SHP77 treated with DMSO at 0.1 percent for 48 hours (cell line): ENCODE measurements at places on chromosomes 4 and X.

GRCh38 chrX:82658492-82658891, 849.6 kb upstream of the POU3F4 start:
- DNase-seq = no peak

DNA sequence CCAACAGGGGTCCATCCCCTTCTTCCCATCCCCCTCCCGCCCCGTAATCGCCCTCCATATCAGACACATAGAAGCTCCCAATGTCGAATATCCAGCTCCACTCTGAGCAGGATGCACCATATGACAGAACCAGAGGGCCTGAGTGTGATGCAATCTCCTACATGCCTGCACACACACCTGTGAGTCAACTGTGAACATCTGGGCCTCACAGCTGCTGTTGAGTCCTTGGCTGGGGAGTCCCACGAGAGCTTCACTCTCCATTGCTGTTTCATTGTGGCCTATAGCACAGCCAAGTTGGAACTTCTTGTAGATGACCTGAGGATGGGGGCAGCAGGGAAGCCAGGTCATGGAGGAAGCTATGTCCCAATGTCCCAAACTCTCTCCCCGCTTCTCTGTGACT, 8.2 kb downstream of the SLC38A5 start:
- no peak for DNase-seq

- no peak for DNase-seq
These were observed 8.0 kb upstream of the PITX2 start for GRCh38 chr4:110630688-110631402.

GRCh38 chr4:2172161-2172560, 69.8 kb downstream of the HAUS3 start:
- no peak for DNase-seq

DNA sequence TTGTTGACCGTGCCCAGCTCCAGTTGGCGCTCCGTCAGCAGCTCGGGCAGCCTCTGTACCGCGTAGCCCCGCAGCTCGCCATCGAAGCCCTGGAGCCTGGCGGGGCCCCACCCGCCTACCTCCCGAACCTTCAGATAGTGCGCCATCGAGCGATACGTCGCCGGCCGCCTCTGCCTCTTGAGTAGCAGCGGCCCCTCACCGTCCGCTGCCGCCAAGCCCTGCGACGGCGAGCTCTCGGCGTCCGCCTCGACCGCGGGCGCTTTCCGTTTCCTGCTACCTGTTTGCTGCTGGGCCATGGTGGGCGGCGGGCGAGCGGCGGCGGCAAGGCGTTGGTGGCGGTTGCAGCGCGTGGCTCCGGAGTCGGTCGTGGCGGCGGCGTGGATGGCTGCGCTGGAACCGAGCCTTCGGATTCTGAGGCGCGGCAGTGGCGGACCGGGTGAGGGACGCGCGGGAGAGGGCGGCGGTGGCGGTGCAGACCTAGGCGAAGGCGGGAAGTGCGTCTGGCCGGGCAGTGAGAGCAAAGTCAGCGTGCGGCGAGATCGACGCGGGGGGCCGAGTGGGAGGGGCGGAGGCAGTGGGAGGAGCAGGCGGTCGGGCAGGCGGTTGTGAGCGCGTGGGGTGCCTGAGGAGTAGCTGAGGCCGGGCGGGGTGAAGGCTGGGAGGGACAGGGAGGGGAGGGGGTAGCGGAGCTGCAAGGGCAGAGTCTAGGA, at the start of gene DCAF12L1:
DCAF12L1 (minus strand) TSS at position 502 of the 710 bp plus-strand sequence; CDS start at position 296, 206 bp downstream.
- DNase-seq = no peak

DNA sequence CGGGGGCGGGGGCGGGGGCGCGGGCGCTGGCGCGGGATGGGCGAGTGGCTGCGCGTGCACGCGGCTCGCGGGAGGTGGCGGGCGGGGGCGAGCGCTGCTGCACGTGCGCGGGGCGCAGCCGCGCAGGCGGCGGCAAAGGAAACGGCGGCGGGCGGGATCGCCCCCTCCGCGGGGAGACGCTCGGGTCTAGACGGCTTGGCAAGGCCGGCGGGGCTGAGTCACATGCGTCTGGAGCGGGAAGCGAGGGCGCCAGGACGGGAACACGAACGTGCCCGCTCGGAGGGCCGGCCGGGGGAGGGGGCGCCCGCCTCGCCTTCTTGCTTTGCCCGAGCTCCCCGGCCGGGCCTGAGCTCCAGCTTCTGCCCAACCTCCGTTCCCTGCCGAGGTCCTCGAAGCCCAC, 4.3 kb upstream of the HAUS7 start:
- DNase-seq = no peak

GRCh38 chrX:153829549-153829798, 870 bp downstream of the PDZD4 start:
- DNase-seq = no peak

GRCh38 chrX:37714479-37714878, 28.9 kb downstream of the XK start:
- no peak for DNase-seq

GRCh38 chr4:72507167-72507566, 61.9 kb downstream of the ADAMTS3 start:
- no peak for DNase-seq

DNA sequence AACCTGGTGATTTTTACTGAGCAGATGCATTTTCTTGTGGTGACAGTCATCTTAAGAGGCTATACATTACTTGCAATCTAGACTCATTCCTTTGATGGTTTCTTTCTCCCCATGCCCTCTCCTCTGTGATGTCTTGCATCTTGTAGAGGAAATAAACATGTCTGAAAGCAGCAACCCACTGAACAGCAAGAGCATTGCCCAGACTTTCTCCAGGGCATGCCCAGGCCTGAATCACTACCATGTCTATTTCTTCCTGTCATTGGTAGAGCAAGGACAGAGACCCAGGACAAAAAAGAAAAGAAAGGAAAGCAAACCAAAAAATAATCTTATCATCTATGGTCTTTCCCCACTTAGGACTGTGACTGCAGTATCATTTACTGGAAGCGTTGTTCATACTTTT, 326.1 kb downstream of the HNRNPD start:
- DNase-seq = no peak

DNA sequence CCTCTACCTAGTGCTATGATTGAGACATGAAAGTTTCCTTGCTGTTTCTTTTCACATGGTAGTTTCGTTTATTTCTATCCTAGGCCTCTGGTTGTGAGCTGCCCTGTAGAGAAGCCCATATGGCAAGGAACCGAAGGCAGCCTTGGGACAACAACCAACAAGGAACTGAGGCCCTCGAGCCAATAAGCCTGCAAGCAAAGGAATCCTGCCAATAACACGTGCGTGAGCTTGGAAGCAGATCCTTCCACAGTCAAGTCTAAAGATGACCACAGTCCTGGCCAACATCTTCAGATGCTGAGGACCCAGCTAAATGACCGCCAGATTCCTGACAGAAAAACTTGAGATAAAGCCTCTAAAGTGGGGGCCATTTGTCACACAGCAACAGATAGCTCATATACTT, 100.4 kb upstream of the FAM9B start:
- no peak for DNase-seq

GRCh38 chrX:17425551-17425950, 50.6 kb downstream of the NHS start:
- no peak for DNase-seq

DNA sequence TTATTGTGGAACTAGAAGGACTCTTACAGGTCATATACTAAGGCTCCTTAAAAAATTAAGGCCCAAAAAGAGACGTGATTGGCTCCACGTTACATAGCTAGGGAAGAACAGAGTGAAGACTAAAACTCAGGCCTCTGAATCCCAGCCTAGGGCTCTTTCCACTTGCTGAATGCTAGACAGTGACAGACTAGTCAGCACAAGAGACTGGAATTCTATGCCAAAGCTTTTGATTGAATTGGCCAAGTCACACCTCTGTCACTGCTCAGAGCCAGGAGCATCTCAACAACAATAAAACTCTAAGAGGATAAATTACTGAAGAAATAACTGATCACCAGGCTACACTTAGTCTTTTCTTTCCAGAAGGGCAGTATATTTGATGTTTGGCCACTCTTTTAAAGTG, 16.8 kb downstream of the DCX start:
- no peak for DNase-seq

GRCh38 chr4:100722866-100723459, 205.1 kb upstream of the EMCN start:
- DNase-seq = no peak

- DNase-seq = no peak
These were observed 85.1 kb downstream of the KIT start for GRCh38 chr4:54742636-54743399.

DNA sequence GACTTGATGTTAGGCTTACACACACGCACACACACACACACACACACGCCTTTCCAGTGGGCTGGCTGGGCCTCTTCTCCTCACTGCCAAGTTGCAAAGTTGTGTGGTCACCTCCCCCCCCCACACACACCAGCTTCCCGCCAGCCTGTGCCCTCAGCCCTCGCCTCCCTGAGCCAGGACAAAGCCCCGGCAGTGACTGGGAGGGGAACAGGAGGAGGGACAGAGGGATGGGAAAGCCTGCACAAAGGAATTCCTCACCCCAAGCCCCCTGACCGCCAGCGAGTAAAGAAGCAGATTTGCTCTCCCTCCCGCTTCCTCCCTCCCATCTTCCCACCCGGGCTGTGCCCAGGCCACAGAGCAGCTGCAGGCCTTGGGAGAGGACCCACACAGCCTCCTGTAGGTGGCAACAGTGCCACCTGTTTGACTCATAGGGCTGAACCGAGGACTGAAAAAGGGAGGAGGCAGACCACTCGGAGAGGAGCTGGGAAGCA, at the start of gene GDPD2:
GDPD2 (plus strand) TSS at position 464 of the 491 bp plus-strand sequence. CDS start 1,671 bp downstream, outside the sequence.
- peak; percentile 49 for DNase-seq

GRCh38 chr4:152045807-152046571, 285.2 kb upstream of the GATB start:
- DNase-seq = no peak

GRCh38 chrX:98939456-98939855, 1470.6 kb downstream of the PCDH19 start:
- DNase-seq = no peak

DNA sequence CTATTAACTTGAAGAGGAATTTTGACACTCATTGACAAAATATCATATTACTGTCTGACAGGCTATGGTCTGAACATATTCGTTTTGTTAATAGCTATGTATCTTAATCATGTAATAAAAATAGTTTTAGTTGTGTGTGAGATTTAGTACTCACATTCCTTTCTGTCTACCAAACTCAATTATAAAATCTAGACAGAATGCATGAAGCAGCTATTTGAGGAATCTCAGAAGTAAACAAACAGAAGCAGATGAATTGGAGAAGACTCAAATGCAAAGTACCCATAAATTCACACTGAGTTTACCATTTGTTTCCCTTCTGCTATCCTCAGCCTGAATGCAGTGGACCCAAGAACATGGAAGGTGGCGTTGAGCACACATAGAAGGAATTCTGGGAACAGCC, 841.6 kb upstream of the AADAT start:
- DNase-seq = no peak

- DNase-seq = no peak
These were observed 165.0 kb upstream of the GABRA2 start for GRCh38 chr4:46554760-46555465.

DNA sequence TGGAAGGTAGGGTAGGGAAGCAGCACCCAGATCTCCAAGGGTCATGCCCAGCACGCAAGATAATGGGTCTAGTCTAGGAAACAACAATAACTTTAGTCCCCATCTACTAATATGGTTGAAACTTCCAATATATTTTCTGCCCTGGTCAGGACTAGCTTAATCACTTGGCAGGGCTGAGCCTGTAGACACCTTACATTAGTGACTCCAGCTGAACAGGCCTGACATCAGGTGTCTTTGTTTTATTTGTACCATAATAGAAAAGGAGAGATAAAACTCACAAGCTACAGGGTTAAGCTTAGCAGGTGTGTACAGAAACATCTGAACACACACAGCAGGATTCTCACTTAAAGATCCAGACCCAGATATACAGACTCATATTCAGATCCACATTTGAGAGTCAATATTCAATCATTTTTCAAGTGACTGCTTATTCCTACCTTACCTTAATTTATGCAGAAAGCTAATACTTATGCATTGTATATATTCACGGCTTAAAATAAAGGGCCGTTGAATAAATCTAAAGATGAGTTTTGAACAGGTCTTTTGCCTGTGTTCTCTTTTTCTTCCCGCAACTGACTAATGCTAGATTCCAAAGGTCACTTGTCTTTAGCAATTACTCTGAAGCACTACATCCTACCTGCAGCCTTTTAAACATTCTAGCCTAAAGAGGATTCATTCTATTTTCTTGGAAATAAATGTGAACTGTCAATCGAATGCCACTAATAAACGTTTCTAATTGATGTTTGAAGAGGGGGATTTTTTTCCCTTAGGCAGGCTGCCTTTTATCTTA, 745.3 kb downstream of the RPA4 start:
- no peak for DNase-seq

DNA sequence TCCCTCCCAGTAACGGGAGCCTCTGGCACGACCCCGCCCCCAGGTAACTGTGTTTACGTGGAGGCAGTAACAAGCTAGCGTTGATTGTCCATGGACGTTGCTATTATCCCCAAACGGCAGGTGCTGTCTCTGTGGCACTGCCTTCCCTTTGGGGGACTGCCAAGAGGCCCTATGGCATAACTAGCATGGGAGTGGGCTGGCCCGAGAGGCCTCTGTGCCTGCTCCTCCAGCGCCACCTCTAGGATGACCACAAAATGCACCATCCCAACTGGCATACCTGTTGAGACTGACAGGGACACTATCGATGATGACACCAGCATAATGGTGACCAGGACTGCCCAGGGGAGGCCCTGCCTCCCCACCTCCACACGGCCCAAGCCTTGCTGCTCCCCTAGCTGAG, 1.5 kb downstream of the SRPK3 start:
- DNase-seq = peak; percentile 68

GRCh38 chr4:14545163-14545562, 457.1 kb upstream of the CPEB2 start:
- DNase-seq = no peak

GRCh38 chr4:89639395-89639794, 197.6 kb downstream of the SNCA start:
- no peak for DNase-seq

DNA sequence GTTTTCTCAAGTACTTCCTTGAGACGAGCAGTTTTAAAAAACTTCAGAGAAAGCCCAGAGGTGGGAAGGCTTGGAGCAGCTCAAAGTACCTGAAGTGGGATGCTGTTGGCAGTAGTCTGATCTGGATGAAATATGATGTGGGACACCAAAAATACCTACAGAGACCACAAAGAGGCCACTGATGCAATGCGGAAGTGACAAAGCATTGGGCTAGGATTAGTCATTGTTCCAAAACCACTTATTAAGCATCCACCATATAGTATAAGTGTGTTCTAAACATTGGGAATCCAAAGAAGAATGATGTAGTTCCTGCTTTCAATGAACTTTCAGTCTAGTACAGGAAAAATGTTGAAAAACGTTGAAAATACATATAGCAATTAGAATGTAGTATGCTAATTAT, 386.1 kb upstream of the CNKSR2 start:
- no peak for DNase-seq

DNA sequence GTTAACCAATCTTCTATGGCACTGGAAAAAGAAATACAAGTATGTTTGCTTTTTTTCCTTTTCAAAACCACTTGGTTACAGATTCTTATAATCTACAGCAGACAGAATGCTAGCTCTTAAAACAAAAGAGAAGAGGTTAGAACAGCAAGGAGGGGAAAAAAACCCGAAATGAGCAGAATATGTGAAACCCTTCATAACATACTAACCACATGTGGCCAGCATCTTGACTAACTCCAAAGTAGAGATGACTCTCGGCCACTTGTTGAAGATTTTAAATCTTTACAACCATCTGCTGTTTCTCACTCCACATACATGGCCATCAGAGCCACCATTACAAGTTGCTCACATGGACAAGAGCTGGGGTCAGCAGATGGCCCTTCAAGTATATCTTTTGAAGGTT, 100.3 kb downstream of the PAPSS1 start:
- DNase-seq = no peak
